ENCODE measurements at places on chromosomes 2 and 18. TPM values are rescaled to one million over a fixed set of nuclear protein-coding genes. Genes with fewer than 3 reads are reported as not detected.
A peak's percentile ranks its signal among the peaks of the same experiment; 100 is the strongest.

DNA sequence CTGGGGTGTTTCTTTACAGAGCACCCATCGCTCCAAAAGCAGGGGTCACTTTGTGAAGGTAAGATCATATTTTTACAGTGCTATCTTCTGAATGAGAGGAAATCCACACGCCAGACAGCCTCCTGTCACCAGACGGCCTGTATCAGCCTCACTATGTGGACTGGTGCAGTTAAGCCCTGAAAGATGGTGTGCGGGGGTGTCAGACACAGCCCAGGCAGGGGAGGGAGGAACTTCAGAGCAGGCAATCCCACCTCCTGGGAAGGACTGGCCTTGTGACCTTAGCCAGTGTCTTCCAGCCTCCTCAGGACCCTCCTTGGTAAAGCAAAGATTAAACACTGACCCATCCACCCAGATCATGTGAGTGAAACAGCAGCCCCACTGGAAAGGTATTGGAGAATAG is 249.4 kb upstream of the CTAGE1 start:
- no peak for DNase-seq
- H3K36me3 ChIP-seq, result no peaks in the 10 kb centered on the region
- no peak overlapping the region for H3K27ac ChIP-seq
- H3K27me3 ChIP-seq, result no peaks in the 10 kb centered on the region
- H3K4me3 ChIP-seq, result no peak overlapping the region

Gene EFR3B
- total RNA-seq, result 1.4 TPM

GRCh38 chr2:43136011-43136799 is 90.2 kb downstream of the ZFP36L2 start:
- no peaks in the 10 kb centered on the region for H3K36me3 ChIP-seq
- DNase-seq, result no peak
- no peak overlapping the region for H3K4me3 ChIP-seq
- no peak overlapping the region for H3K27ac ChIP-seq
- H3K4me1 ChIP-seq, result peaks cover 25% of the 10 kb centered on the region

DNA sequence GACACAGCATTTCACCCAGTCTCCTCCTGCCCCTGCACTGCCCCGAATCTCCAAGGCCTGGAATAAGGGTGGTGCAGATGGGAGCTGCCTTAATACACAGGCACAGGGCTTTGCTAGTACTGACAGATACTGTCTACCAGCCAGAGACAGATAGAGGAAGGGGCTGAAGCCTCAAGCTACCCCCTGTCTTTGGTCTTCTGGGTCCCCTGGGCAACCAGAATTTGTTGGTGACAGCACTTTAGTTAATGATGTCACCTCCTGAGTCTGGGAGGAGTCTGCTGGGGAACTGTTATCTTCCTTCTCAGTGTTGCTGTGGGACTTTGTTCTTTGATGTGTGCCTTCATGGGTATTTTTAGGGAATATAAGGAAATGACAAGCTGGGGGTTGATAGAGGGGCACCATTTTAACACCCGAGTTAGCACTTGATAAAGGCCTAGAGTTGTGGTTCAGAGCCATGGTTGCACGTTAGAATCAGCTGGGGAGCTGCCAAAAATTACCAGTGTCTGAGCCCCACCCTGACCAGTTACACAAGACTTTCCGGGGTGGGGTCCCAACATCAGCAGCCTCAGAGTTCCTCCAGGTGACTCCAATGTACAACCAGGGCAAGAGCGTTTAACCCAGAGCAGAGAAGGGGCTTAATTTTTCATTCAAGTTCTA is 136.8 kb downstream of the SMAD7 start:
- DNase-seq, result no peak
- no peak overlapping the region for H3K27ac ChIP-seq
- no peaks in the 10 kb centered on the region for H3K27me3 ChIP-seq
- peaks cover 5% of the 10 kb centered on the region for H3K4me1 ChIP-seq

DNA sequence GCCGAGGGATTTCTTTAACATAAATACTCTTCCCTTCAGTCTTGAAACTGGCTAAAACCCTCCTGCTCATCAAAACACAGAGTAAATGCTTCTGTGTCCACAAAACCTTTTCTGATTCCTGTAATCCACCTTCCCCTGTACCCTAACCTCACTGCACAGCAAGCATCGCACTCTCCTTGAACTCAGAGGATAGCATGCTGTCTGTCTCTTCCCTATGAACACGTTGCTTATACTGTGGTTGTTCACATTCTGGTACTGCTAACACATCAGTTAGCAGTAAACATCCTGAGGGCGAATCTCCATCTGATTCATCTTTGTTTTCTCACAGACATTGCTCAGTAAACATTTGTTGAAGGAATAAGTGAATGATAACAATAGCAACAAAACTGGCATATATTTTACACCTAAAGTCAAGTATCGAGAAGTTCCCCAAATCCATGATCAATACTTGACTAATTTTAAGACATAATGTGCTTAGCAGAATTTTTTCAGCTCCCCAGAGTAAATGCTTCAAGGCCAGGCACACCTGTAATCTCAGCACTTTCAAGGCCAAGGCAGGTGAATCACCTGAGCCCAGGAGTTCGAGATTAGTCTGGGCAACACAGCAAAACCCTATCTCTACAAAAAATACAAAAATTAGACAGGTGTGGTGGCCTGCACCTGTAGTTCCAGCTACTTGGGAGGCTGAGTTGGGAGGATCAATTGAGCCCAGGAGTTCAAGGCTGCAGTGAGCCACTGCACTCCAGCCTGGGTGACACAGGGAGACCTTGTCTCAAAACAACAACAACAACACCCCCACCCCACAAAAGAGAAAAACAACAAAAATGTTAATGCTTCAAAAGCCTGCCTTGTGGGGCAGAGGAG is 45.6 kb upstream of the LPIN2 start:
- H3K27ac ChIP-seq, result no peak overlapping the region
- no peak overlapping the region for H3K4me3 ChIP-seq
- no peaks in the 10 kb centered on the region for H3K36me3 ChIP-seq
- H3K27me3 ChIP-seq, result no peaks in the 10 kb centered on the region
- no peak for DNase-seq

Gene ZAP70
- total RNA-seq, result not detected

DNA sequence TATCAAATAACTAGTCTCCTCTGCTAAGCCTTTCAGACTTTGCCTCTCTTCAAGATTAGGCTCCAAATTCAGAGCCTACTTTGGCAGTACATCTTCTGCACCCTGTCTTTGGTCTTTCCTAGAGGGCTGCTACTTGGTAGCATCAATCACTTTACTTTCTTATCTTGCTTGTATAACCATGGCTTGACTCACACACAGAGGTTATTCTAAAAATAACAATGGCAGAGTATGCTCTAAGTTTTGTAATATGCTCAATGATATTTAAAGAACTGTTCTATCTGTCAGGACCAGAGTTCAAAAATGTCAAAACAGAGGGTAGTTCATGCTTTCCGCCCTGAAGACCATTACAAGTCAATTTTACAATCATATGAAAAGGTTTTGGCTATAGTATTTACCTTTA is 27.7 kb downstream of the THOC1 start:
- H3K4me1 ChIP-seq, result peaks cover 4% of the 10 kb centered on the region
- no peaks in the 10 kb centered on the region for H3K27me3 ChIP-seq
- no peak for DNase-seq
- H3K27ac ChIP-seq, result peak overlapping the region; percentile 56
- no peak overlapping the region for H3K4me3 ChIP-seq

DNA sequence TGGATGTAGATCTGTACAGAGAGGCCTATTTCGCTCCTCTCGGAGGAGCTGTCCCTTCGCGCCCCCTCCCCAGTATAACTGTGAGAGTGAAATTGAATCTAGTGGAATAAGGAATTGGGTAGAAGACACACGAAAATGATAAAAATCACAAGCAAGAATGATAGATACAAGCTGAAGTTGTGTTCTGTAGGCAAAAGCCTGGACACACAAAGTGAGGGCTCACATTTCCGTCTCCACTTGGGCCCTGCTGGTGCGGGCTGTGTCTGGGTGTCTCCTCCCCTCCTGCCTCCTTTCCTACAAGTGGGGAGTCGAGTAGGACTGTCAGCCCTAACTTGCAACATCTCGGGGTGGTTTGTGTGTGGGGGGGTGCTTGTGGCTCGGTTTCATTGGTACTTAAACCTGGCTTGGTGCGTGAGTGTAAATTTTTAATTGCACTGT is 457 bp upstream of the SP9 start:
- no peak for DNase-seq
- H3K4me3 ChIP-seq, result no peak overlapping the region
- peaks cover 24% of the 10 kb centered on the region for H3K4me1 ChIP-seq

Gene IL37
- total RNA-seq, result not detected

Gene AFF3
- 0.41 TPM for total RNA-seq

All from gastrocnemius medialis (tissue), 4 donors.